ENCODE measurements at places on chromosomes 4 and X.

GRCh38 chr4:57132743-57133137 is 22.6 kb upstream of the IGFBP7 start:
- no peaks in the 10 kb centered on the region for H3K36me3 ChIP-seq
- DNase-seq: no peak
- H3K4me3 ChIP-seq: no peak overlapping the region
- no peak overlapping the region for H3K27ac ChIP-seq

DNA sequence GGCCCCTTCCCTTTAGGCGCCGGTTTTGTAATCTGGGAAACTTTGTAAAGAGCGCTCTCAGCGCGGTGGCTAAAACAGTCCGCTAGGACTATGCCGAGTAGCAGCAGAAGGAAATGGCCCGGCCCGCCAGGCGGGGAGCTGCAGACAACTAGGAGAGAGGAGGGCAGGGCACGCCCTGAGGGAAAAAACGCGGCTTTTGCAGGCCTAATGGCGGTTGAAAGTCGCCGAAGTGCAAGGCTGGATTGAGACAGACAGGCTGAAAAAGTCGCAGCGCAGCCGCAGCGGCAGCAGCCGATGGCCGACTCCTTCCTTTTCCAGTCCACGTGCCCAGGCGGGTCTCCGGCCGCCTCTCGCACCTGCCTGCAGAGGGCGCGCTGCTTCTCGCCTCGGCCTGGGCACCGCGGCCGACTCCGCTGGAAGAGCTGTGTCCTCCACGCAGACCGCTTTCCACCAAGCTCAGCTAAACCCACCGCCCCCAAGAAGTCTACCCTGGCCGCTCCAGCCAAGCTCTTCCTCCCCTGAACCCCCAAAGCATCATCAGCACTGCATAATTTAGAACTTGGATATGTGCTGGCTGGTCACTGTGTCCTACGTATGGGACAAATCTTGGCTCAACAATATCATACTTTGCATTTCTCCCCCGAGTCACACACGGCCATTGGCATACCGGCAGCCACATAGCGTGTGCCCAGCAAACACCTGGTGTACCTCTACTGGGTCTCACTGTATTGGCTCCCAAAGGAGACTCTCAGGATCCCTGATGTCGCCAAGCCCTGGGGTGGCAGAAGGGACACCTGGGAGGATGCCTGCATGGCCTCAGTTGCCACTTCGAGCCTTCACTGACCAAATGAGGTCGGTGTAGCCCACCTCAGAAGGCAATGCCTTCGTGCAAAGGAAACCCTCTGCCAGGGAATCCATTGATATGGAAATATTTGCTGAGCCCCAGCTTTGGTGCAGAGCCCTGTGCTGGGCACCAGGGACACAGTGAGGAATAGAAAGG is 14.5 kb downstream of the SLC25A5 start:
- H3K27ac ChIP-seq: peak overlapping the region; percentile 7
- H3K4me3 ChIP-seq: peak overlapping the region; percentile 51

GRCh38 chr4:113824396-113824795 is 62.9 kb upstream of the CAMK2D start:
- no peaks in the 10 kb centered on the region for H3K36me3 ChIP-seq
- H3K27ac ChIP-seq: no peak overlapping the region
- DNase-seq: no peak
- H3K27me3 ChIP-seq: no peaks in the 10 kb centered on the region

GRCh38 chr4:38313175-38313574 is 350.8 kb upstream of the KLF3 start:
- DNase-seq: no peak
- no peak overlapping the region for H3K4me3 ChIP-seq
- peaks cover 25% of the 10 kb centered on the region for H3K4me1 ChIP-seq

DNA sequence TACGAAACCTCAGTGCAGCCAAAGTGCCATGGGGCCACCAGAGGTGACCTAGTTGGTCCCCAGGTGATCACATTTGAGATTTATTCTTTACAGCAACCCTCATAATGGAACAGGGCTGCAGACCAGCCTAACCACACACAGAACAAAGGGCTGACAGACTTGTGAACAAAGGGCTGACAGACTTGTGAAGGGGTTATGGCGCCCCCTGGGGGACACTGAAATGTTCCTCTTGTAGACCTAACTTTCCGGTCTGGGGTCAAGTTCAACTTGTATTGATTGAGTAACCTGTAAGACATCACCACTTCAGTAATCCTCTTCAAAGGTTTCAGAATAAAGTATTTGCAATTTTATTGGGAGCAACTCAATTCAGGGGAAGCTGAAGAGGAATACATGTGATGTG is 175.9 kb upstream of the RPS6KA3 start:
- peak; percentile 64 for DNase-seq
- no peak overlapping the region for H3K4me3 ChIP-seq
- H3K36me3 ChIP-seq: no peaks in the 10 kb centered on the region
- H3K4me1 ChIP-seq: peaks cover 32% of the 10 kb centered on the region
- no peak overlapping the region for H3K27ac ChIP-seq
- H3K27me3 ChIP-seq: no peaks in the 10 kb centered on the region

DNA sequence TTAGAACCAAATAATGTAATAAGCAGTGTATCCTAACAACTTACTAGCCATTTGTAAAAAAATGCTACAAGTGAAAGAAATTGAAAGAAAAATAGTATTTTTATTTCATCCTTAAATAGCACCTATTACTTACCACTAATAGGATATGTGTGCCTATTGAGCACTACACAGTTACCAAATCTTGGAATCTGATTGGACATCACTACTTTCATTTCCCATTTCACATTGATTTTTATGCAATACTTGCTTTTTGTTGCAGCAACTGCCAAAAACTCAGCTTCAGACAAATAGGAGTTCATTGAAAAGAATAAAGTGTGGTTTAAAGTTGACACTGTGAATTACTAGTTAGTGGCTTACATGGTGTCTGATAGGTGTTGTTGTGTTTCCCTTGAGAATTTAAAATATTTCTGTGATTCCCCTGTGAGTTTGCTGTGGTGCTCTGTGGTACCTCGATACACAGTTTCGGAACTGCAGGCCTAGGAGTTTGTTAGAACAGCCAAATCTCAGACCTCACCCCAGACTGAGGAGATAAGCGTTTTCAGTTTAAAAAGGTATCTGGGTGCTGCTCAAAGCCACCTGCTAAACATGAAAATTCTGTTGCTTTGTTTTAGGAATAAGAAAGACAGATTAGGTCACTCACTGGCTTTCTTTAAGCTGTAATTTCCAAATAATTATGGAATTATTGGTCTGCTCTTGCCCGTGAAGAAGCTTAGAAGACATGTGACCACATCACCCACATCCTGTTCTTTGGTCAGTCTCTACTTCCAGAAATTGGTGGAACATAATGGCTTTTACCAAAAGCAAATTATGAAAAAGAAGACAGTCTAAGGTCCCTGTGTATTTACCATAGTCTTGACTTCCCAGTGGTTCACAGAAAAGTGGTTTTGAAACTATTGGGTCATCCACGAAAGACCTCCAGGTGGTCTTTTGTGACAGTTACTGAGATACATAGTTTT is 97.8 kb downstream of the SYTL5 start:
- no peaks in the 10 kb centered on the region for H3K36me3 ChIP-seq
- H3K27ac ChIP-seq: no peak overlapping the region

DNA sequence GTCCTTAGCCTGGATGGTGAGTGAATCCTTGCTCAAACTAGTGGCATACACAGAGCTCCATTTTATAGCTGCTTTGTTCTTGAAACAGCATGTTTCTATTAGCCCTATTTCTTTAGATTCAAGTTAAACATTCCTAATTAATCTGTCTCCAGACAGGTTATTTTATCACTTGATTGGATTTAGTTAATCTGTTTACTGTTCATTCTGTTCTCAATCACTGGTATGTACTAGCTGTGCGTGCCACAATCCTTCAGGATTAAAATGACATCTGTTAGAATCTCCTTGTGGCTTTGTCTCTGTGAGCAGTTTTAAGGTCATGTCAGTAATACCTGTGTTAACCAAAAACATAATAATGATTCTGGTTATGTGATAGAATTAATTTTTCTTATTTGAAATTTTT is 36.5 kb downstream of the PTPN13 start:
- H3K4me3 ChIP-seq: no peak overlapping the region
- H3K27me3 ChIP-seq: no peaks in the 10 kb centered on the region
- DNase-seq: no peak
- H3K27ac ChIP-seq: no peak overlapping the region

DNA sequence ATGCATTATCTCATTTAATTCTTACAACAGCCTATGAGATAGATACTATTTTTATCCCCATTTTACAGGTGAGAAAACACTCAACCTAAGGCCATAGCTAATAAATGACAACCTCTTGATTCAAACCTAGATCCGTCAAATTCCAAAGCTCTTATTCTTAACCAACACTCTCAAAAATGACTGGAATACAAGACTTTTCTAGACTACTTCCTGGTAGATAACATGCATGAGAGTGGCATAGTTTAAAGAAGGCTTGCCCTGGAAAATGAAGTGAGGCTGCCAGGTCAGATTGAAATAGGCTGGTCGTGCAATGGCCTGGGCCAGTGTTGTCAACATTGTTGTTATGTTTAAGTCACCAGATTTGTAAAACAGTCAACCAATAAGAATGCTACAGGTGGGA is 86.6 kb downstream of the DNAAF6 start:
- no peak for DNase-seq
- H3K27me3 ChIP-seq: no peaks in the 10 kb centered on the region
- no peak overlapping the region for H3K27ac ChIP-seq
- H3K4me1 ChIP-seq: no peaks in the 10 kb centered on the region
- H3K4me3 ChIP-seq: no peak overlapping the region

GRCh38 chr4:180059216-180059881 is 2183.9 kb upstream of the TENM3 start:
- peaks cover 21% of the 10 kb centered on the region for H3K27me3 ChIP-seq
- no peaks in the 10 kb centered on the region for H3K36me3 ChIP-seq
- no peak overlapping the region for H3K27ac ChIP-seq
- no peaks in the 10 kb centered on the region for H3K4me1 ChIP-seq
- no peak overlapping the region for H3K4me3 ChIP-seq

DNA sequence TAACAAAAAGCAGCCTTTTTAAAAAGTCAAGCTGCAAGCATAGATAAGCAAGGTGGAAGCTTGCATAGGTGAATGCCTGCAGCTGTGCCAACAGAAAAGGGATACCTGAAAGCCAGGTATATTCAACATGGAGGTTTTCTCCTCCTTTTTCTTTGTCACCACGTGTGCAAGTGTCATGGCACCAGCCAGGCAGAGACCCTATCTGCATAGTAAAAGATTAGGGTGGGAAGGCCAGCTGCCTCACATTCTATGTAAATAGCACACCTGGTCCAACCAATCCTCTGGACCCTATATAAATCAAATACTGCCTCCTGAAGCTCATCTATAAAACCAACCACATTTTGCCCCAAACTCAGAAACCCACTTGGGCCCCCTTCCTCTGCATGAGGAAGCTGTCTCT is 28.0 kb upstream of the PLK4 start:
- no peaks in the 10 kb centered on the region for H3K36me3 ChIP-seq
- H3K4me1 ChIP-seq: no peaks in the 10 kb centered on the region
- DNase-seq: no peak
- no peak overlapping the region for H3K27ac ChIP-seq
- no peak overlapping the region for H3K4me3 ChIP-seq

DNA sequence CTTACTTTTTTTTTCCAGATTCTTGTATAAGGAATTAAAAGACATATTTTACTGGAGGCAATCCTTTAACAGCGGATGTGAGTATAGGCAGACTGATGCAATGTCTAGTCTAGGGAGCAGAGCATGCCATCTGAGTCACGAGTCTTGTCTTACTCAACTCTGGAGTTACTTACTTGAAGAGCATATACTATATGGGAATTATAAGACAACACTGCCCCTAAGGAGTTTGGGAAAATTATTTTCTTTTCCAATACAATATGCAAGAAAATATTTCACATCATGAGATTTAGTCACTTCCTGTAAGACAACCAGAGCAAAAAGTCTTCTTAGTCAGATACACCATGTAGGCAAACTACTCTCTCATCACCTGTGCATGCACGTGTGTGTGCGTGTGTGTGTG is 537.3 kb upstream of the FTHL17 start:
- no peaks in the 10 kb centered on the region for H3K4me1 ChIP-seq
- no peaks in the 10 kb centered on the region for H3K36me3 ChIP-seq
- H3K27ac ChIP-seq: no peak overlapping the region
- no peaks in the 10 kb centered on the region for H3K27me3 ChIP-seq

DNA sequence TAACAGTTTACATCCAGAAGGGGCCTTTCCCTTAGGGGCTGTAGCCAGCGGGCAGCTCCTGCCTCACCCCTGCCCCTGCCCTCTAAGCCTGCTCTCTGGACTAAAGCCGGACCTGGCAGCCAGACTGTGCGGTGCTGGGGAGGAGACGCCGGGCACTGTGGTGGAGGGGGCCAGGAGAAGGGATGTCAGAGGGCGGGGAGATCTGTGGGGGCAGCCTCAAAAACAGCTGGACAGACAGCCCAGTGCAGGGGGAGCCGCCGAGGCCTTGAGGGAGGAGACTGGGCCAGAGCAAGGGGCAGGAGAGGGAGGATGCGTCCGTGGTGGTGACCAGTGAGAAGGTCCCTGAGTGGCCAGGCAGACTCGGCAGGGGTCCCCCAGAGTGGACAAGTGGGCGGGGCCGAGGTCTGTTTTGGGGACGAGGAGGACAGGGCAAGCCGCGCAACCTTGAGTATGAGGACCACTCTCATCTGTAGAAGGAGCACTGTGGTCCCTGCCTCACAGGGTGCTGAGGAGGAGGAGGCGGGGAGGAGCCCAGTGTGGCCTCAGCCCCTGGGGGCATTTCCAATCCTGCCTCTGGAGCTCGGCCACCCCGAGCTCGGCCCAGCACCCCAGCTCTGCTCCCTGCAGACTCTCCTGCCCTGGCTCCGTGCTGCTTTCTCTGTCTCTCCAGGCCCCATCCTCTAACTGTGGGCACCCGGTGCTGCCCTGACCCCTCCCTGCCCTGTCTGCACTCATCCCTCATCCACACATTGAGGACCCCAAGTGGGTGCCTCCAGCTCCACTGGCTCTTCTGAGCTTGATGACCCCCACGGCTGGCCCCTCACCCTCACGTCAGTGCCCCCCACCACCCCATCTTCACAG is 59.2 kb upstream of the NKX1-1 start:
- H3K27ac ChIP-seq: no peak overlapping the region
- peaks cover 62% of the 10 kb centered on the region for H3K27me3 ChIP-seq
- no peak for DNase-seq
- H3K4me3 ChIP-seq: no peak overlapping the region

GRCh38 chr4:174717828-174718227 is 111.2 kb downstream of the GLRA3 start:
- no peak overlapping the region for H3K4me3 ChIP-seq
- H3K36me3 ChIP-seq: no peaks in the 10 kb centered on the region
- no peak overlapping the region for H3K27ac ChIP-seq
- H3K4me1 ChIP-seq: no peaks in the 10 kb centered on the region

GRCh38 chr4:184196730-184197385 is 20.8 kb downstream of the ENPP6 start:
- no peak overlapping the region for H3K27ac ChIP-seq
- no peak overlapping the region for H3K4me3 ChIP-seq
- H3K36me3 ChIP-seq: no peaks in the 10 kb centered on the region
- no peaks in the 10 kb centered on the region for H3K4me1 ChIP-seq
- DNase-seq: no peak

GRCh38 chr4:39263895-39264294 is 81.6 kb downstream of the WDR19 start:
- DNase-seq: no peak
- H3K27me3 ChIP-seq: no peaks in the 10 kb centered on the region

- no peak overlapping the region for H3K4me3 ChIP-seq
- H3K36me3 ChIP-seq: no peaks in the 10 kb centered on the region
- no peaks in the 10 kb centered on the region for H3K27me3 ChIP-seq
- peaks cover 10% of the 10 kb centered on the region for H3K4me1 ChIP-seq
- peak; percentile 0 for DNase-seq
Observed at GRCh38 chr4:26724534-26724933, 136.1 kb upstream of the STIM2 start.

- H3K4me3 ChIP-seq: no peak overlapping the region
- H3K36me3 ChIP-seq: no peaks in the 10 kb centered on the region
- H3K4me1 ChIP-seq: no peaks in the 10 kb centered on the region
Observed at GRCh38 chr4:130747842-130748241, 1651.9 kb downstream of the C4orf33 start.
